ENCODE measurements at places on chromosomes 2 and 18.

- DNase-seq = no peak
These were observed 9.8 kb upstream of the HAAO start for GRCh38 chr2:42802150-42802549.

DNA sequence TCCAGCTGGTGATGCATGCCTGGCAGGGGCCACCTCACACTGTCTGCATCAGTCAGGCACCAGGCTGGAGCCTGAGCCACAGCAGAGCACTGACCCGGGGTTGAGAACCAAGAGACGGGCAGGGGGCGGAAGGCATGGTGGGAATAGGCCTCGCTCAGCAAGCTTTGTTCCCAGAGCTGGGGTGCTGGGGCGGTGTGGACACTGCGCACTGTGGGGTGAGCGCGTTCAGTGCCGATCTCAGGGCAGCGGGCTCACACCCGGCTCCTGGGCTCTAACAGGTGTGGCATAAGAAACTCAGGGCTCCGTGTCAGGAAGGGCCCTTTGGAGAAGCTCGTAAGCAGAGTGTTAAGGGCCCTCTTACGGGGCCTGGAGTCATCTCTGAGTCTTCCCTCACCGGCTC, 15.7 kb downstream of the SH3RF3 start:
- DNase-seq = no peak

- DNase-seq = no peak
These were observed 32.1 kb downstream of the CRACDL start for GRCh38 chr2:98903767-98904485.

DNA sequence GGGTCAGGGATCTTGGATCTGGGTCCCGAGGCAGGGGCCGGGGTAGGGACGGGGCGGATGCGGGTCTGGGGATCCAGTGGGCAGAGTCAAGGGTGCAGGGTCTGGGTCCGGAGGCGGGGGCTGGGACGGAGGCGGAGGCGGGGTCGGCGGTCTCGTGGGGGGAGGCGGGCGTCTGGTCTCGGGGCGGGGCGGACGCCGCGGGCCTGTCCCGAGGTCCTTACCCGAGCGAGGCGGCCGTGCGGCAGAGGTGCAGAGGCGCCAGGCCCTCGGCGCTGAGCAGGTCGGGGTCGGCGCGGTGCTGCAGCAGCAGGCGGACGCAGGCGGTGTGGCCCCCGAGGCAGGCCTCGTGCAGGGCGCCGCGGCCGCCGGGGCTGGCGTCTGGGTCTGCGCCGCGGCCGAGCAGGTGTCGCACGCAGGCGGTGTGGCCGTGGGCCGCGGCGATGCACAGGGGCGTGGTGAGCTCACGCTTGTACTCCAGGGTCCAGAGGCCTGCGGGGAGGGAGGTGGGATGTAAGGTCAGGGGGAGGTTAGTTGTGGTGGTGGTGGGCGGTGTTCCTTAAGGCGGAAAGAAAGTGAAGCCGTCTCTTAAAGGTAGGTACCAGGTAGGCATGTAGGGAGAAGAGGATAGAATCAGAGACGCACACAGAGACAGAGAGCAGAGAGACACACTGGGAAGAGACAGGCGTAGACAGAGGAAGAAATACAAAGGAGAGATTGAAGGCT, 26.6 kb downstream of the ASB18 start:
- DNase-seq = no peak

- DNase-seq = no peak
These were observed 41.6 kb downstream of the LPIN1 start for GRCh38 chr2:11787991-11788390.

GRCh38 chr18:44741511-44741910, 60.8 kb downstream of the SETBP1 start:
- no peak for DNase-seq

DNA sequence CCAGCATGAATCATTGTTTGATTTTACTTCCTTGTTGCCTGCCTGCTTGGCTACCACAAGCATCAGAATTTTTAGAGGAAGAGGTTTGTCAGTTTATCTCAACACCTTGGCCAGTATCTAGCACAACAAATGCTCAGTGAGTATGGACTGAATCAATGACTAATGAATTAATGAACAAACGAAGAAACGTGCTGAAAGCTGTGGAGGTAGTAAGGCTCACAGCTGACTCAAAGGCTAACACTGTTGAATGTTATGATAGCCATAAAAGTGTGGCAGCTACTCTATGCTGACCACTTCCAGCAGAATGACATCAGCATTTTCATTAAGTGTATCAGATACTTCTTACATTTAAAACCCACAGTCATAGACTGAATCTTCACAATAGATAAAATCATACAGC, 543.4 kb downstream of the IRS1 start:
- DNase-seq = no peak

DNA sequence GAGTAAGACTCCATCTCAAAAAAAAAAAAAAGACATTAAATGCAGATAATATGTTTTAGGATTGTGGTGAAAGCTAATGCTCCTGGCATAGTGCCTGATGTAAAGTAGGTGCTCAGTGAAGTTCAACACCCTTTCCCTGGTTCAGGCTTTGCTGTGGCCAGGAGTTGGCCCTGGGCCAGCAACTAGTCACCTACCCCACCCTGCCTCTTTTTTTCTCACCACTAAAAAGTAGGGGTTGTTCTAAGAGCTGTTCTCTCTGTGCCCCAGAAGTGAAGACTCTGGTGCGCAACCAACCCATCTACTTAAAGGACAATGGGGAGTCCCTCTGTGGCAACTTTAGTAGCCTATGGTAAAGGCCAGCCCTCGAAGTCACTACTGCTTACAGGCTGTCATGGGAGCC, 75.9 kb downstream of the DNMT3A start:
- DNase-seq = no peak

GRCh38 chr2:167626301-167626700, 621.1 kb downstream of the STK39 start:
- no peak for DNase-seq

- no peak for DNase-seq
These were observed 78.2 kb downstream of the CELF4 start for GRCh38 chr18:37487400-37487867.

GRCh38 chr2:218123986-218124385, 1.8 kb upstream of the CXCR2 start:
- no peak for DNase-seq

GRCh38 chr2:5926871-5927512, 234.8 kb downstream of the SOX11 start:
- no peak for DNase-seq

DNA sequence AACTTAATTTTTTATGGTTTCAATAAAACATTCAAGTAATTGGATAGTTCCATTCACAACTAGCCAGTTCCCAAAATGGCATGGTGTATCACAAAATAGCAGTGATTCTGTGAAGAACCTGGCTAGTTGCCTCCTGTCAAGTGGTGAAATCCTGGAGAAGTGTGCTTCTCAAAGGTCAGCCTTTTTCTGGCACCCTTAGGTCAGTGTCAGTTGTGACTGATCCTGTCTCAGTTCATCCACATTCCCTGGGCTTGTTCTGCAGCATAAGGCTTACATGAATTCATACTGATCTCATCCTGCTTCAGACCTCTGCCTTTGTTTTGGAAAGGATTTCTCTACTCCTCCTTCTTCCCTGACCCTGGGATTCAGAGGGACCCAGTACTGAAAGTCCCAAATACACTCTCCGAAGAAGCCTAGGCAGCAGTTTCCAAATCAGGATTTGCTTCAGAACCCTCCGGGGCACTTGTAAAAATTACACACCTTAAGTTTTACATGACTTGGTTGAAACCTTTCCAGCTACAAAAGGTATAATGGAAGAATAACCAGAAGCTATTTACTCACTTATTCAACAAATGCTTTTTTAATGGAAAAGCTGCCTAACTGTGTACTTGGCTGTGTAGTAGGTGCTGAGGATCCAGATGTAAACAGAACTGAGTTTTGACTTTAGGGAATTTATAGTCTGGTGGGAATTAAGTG, 11.0 kb downstream of the MAP3K20 start:
- no peak for DNase-seq

DNA sequence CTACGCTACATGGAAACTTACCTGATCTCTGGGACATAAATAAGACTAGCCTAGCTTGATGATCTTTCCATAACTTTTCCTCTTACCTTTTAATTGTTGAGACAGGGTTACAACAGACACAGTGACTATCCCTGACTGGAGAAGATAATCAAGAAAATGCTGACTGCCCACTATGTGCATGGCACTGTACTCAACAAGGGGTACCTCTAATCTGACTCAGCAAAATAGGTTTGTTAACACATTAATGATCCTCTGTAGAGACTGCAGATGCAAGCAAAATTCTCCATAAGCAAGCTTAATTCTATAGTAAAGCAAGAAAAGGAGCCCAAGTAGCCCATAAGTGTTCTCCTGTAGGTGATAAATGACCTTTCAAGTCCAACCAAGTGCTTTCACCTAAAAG, 25.5 kb downstream of the ACVR1C start:
- no peak for DNase-seq

- DNase-seq = no peak
These were observed 495.1 kb upstream of the TCF4 start for GRCh38 chr18:56083097-56083521.

DNA sequence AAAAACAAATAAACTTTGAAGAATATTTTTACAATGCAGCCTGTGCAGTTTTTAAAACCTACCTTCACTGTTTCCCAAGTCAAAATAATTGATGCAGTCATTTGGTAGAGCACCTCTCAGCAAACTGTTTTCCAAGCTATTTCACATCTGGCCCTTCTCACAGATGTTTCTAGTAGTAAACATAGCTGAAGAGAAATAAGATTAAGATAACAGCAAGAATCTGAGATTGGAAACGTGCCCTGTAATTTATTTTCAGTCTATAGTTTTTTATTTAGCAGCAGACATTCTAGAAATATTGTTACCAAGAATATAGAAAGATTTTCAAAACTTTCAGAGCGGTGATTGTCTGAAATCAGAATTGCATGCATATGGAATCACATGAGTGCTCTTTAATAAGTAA, 440.2 kb downstream of the TRIB2 start:
- DNase-seq = no peak

DNA sequence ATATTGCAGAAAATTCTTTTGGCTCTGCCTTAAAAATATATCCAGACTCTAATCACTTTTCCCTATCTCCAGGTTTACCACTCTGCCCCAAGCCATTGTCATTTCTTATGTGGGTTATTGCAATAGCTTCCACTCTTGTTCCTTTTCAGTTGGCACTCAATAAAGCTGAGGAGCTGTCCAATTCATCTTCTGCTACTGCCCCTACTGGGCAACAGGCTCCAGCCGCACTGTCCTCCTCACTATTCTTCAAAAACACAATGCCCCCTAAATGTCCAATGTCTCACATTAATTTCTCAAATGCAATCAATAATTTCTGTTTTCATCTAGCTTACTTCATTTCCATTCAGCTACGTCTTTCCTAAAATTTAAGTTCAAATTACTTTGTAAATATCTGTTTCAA, 1262.5 kb upstream of the CDH2 start:
- DNase-seq = no peak

DNA sequence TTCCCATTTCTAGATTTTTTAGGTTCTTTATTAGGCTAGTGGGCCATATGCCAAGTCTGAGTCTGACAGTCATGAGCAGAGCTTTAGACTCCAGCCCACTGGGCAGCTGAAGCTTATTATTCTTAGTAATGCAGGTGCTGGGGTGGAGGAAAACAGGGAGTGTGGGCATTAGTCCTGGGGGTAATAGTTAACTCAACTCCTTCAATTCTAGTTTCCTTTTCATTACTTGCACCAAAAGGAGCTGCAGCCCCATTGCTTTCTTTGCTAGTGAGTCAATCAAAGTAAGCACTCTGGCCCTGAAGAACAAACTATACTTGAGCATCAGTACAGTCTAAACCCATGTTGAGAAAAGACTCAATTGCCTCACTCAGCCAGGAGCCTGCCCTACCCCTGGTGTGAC, 35.5 kb downstream of the ICOS start:
- no peak for DNase-seq

GRCh38 chr2:107197594-107198294, 311.8 kb upstream of the ST6GAL2 start:
- DNase-seq = no peak

- DNase-seq = no peak
These were observed 328.9 kb upstream of the DDX18 start for GRCh38 chr2:117485588-117485987.

DNA sequence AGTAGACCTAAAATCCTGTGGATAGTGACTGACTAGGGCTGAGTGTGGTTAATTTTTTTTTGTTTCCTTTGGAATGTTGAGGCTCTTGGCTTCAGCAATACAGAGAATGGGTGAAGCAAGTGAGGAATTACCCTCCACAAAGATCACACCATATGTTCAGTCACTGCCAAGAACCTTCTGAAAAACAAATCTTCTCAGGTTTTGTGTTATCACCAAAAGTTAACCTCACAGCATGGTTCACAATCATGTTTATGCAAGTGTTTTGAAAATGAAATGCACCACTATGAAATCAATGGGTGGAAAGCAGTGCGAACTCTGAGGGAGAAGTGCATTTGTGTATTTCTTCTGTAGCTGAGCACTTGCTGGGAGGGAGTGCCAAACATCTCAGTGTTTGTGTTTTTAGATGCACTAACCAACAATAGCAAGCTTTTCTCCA, 44.4 kb downstream of the SPATS2L start:
- no peak for DNase-seq

GRCh38 chr2:141329964-141330363, 800.9 kb downstream of the LRP1B start:
- DNase-seq = no peak

DNA sequence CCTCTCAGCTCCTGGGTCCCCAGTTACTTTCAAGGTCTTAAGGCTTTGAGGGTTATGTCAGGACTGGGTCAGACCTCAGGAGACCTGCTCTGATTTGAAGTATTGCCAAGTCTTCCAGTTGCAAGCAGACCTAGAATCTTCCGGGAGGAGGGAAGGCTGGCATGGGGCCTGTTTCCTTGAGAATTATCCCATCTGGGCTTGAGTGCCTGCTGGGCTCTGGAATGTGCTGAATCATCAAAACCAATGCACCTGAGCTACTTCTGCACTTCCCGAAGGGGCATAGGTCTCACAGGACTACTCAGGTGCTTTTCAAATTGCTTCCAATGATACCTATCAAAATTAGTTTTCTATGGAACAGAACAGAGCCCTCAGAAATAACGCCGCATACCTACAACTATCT, 327.3 kb downstream of the XIRP2 start:
- no peak for DNase-seq

DNA sequence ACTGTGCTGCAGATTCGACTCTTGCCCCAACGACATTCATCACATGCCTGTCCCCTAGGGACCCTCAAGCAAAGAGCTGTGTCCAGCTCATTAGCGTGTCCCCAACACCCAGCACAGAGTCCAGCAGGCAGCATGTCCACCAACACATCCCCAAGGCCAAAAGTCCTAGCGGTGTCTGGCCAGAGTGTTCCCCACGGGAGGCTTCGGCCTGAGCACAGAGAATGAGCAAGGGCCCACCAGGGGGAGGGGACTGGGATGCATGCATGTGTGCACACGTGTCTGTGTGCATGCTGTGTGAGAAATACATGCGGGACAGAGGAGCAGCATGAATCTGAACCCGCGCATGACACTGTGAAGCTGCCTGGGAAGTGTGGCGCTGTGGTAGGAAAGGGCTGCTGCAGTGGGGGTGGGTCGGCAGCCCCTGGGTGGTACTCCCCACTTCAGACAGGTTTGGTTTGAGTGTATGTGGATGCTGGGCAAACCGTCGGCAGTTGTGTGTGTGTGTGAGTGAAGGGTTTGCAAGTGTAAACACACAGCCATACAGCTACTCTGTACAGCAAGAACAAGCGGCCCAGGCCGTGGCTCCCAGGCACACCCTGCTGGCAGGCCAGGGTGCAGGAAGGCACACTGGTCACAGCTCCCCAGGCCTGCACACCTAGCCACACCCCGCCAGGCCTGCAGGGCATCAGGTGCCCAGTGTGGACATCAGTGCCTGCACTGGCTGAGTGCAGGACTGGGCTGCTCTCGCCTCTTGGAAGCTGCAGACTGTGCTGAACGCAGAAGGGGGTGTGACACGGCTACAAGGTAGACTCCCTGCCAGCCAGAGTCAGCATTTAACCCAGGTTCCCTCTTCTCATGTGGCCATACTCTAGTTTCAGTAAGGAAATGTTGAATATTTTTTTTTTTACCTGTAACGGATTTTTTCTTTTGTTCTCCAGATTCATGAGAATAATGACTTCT, 19.5 kb upstream of the HES6 start:
- no peak for DNase-seq

Data from caudate nucleus (tissue), 63 donors.